ENCODE measurements at places on chromosomes 11 and 22.
A peak's percentile ranks its signal among the peaks of the same experiment; 100 is the strongest.

- no peak for DNase-seq
Measured at GRCh38 chr22:27794226-27794625, 7.3 kb downstream of the MN1 start.

- peak; percentile 34 for DNase-seq
Measured at GRCh38 chr22:19811211-19811621, 43.5 kb downstream of the GNB1L start.

- DNase-seq = no peak
Measured at GRCh38 chr22:28348613-28349609, 330.7 kb downstream of the TTC28 start.

- DNase-seq = no peak
Measured at GRCh38 chr11:26575946-26576345, 3.9 kb upstream of the MUC15 start.

GRCh38 chr11:69416762-69417698 lies 64.4 kb upstream of the LINC01488 start:
- no peak for DNase-seq

- DNase-seq = no peak
Measured at GRCh38 chr11:41245704-41246398, 213.6 kb downstream of the LRRC4C start.

GRCh38 chr22:44049486-44050231 lies 25.6 kb downstream of the PARVB start:
- DNase-seq = no peak

GRCh38 chr11:3171931-3172560 lies 6.9 kb upstream of the OSBPL5 start:
- peak; percentile 19 for DNase-seq

GRCh38 chr22:29972121-29972520 lies 89.1 kb downstream of the MTMR3 start:
- DNase-seq = no peak

DNA sequence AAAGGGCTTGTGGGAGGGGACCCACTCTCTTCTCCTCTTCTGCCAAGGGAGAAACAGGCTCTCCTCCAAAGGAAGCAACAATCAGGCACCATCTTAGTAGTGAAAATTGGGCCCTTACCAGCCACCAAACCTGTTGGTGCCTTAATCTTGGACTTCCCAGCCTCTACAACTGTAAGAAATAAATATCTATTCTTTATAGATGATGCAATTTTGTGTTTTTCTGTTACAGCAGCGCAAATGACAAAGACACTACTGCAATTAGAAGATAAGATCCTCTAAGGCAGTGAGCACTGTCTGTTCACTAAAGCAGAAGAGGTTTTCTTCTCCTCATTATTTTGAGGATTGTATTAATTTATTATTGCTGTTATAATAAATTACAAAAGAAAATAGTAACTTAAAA lies 691.4 kb upstream of the CCDC179 start:
- no peak for DNase-seq

DNA sequence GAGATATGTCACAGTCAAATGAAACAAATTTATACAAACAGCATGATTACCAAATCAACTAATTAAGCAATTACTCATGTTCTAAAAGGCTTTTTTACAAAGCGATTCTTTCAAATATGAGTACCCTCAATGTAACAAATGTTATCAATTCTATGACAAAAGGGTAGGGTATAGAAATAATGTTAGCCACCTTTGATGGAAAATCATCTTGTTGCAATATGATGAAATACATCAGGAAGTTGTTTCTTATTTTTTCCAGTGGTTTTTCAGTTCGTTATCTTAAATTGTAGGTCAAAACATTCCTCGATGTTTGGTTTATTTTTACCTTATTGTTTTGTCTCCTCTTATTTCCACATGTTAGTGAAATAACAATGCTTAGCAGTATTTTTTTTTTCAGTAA lies 6.5 kb downstream of the ARHGEF12 start:
- no peak for DNase-seq

DNA sequence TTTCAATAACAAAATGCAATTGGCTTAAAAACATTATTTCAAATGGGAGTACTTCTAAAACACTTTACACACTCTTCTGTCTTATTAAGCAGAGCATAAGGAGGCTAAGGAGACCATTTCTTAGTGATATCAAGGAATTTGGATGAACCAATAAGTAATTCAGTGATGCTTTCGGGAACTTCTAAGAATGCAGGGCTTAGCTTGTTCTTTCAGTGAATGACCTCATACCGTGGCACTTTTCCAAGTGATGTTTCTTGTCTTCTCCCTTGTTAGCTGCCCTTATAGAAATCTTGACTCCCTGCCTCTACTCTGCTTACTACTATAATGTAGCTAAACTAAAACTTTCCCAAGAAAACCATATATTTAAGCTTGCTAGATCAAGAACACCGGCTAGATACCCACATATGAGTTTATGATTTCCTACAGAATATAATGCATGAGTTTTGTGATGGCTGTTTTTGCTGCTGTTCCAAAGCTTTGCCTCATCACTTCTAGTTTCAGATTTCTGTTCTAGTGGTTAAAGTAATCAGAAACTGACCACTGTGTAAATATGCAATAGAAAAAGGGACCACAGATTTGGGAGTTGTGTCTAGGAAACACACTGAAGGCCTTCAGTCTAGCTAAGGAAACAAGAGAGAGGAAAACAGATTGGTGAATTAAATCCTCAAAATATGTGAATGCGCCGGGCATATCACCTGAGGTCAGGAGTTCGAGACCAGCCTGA lies 37.5 kb upstream of the STK33 start:
- no peak for DNase-seq

DNA sequence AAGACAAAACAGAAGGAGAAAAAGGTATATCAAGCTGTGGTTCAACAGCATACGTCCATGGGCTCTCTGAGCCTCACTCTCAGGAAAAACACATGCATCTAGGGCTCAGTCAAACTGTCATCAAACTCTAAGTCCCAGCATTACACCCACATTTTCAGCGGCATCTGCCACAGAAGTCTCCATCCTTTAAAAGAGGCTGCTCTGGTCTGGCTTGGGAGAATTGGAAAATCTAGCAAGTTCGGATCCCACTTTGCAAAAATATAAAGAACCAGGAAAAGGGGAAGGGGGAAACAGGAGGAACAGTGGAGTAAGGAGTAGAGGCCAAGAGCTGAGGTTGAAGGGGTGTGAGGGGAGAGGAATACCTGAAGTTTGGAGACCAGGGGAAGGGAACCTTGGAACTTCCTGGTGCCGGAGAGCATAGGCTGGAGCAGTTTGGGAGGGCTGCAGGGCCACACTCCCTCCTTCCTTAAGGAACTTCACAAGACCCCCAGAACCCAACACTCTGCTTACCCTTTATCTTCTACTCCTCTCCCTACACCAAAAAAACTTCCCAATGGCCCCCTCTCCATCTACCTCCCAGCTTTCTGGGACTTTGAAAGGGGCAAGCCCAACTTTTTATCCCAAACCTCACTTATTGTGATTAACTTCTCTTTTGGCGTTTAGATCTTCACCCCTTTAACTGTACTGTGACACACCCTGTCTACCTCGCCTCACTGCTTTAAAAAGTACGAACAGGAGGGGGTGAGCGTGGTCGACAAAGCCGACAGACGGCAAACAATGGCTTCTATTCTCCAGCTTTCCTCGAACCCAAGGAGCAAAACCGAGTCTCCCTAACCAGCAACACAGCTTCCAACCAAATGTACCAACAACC lies 4.0 kb downstream of the PAX6 start:
- no peak for DNase-seq

GRCh38 chr22:21106000-21106399 lies 60.3 kb downstream of the LRRC74B start:
- DNase-seq = no peak

- DNase-seq = no peak
Measured at GRCh38 chr11:106178361-106178760, 100.9 kb downstream of the AASDHPPT start.

GRCh38 chr22:45537734-45538181 lies 35.1 kb downstream of the FBLN1 start:
- no peak for DNase-seq

DNA sequence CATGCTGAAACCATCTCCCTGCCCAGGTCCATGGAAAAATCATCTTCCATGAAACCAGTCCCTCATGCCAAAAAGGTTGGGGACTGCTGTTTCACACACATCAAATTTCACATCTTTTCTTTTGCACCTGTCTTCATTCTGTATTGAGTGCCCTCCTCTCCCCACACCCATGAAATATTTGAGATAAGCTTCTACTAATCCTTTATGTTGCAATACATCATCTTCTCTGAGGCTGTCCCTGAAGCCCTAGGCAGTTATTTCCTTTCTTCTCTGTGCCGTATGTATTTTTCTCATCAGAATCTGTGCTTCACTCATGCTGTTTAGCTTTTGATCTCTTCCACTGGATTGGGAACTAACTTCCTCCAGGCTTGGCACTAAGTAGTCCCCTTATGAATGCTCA lies 40.0 kb upstream of the RRM1 start:
- no peak for DNase-seq

DNA sequence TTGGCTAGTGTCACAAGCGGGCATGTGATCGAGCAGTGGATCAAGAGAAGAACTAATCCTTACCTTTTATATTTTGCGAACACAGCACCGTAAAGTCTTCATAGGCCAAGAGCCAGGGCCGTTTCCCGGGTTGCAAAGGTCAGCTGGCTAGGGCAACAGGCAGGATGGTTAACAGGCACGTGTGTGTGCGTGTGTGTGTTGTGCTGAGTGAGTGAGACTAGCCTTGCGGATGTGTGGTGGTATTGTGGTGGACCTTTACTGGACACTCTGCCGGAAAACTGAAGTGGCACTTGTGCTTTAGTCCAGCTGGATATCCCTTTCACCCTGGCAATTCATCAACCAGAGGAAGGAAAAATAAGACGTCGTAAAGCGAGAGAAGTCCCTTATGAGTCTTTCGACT lies 176.7 kb downstream of the BCR start:
- no peak for DNase-seq

DNA sequence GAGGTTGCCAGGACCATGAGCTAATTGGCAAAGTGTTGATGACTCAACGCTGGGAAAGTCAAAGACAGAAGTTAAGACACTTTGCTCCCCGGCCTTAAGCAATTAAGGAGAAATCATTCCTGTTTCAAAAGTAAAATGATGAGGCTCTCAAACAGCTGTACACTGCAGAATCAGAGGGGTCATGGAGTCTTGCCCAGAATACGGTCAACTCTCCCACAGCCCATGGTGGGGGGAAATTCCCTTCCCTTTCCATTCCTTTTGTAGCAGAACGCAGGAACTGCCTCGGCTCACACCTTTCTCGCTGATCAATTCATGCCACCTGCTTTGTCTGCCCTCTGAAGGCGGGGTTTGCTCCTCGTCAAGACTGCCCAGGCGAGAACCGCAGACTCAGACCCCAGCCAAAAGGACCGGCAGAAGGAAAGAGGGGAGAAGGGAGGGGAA lies 52.8 kb downstream of the MN1 start:
- no peak for DNase-seq

DNA sequence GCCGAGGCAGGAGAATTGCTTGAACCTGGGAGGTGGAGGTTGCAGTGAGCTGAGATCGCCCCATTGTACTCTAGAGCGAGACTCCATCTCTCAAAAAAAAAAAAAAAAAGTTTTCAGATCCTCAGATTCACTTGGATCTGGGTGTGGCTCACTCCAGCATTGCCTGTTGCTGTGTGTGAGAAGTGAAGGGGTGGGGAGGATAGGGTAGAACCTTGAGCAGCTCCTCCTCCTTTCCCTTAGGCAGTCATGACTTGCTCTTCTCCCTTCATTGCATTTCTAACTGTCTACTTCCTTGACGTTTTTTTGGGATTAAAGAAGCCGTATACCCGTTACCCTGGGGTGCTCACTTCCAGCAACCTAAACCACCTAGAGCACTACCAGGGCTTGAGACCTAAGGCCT lies 63.1 kb upstream of the YWHAH start:
- DNase-seq = no peak

- DNase-seq = no peak
Measured at GRCh38 chr11:120215634-120216033, 4.8 kb downstream of the OAF start.

GRCh38 chr11:96316869-96317268 lies 26.1 kb downstream of the MAML2 start:
- DNase-seq = no peak

- DNase-seq = no peak
Measured at GRCh38 chr11:82969811-82970210, 68.3 kb downstream of the DDIAS start.

Data from lower lobe of right lung (tissue), 2 donors.